ENCODE measurements at places on chromosomes 7 and 10.
A peak's percentile ranks its signal among the peaks of the same experiment; 100 is the strongest.

GRCh38 chr7:94388540-94388939 is 6.2 kb upstream of the COL1A2 start:
- DNase-seq, result no peak

- DNase-seq, result no peak
Observed at GRCh38 chr7:128792471-128793180, 858 bp downstream of the CCDC136 start.

- DNase-seq, result no peak
Observed at GRCh38 chr7:54529568-54529967, 12.6 kb upstream of the VSTM2A start.

- DNase-seq, result no peak
Observed at GRCh38 chr7:44897309-44897708, 12.0 kb upstream of the PURB start.

- no peak for DNase-seq
Observed at GRCh38 chr10:42943025-42943818, 133.6 kb upstream of the RET start.

DNA sequence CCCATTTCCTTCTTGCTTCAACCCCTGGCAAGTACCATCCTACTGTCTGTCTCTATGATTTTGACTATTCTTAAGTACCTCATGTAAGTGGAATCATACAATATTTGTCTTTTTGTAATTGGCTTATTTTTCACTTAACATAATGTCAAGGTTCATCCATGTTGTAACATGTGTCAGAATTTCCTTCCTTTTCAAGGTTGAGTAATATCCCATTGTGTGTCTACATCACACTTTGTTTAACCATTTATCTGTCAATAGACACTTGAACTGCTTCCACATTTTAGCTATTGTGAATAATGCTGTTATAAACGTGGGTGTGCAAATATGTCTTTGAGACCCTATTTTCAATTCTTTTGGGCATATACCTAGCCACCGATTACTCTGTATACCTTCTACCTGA is 14.0 kb upstream of the CDK14 start:
- DNase-seq, result no peak

- DNase-seq, result no peak
Observed at GRCh38 chr7:158275711-158276413, 311.8 kb downstream of the PTPRN2 start.

DNA sequence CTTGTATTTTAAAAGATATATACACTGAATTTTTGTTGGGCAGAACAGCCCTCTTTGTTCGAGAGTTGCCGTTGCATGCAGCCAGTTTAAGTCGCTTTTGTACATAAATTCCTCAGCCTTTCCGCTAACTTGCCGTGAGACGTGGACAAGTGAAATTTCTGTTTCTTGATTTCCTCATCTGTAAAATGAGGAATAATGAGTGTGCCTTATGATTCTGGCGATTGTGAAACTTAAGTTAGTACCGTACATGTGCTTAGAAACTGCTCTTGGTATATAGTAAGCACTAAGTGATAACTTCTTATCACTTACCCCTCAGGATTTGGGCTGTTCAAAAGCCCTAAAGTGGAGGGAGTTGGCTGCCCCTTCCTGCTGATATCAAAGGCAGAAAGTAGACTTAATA is 1.4 kb downstream of the CCNJ start:
- DNase-seq, result no peak

- DNase-seq, result no peak
Observed at GRCh38 chr10:92965314-92965713, 95.3 kb upstream of the CYP26C1 start.

- no peak for DNase-seq
Observed at GRCh38 chr7:140297192-140297591, 101.1 kb downstream of the SLC37A3 start.

DNA sequence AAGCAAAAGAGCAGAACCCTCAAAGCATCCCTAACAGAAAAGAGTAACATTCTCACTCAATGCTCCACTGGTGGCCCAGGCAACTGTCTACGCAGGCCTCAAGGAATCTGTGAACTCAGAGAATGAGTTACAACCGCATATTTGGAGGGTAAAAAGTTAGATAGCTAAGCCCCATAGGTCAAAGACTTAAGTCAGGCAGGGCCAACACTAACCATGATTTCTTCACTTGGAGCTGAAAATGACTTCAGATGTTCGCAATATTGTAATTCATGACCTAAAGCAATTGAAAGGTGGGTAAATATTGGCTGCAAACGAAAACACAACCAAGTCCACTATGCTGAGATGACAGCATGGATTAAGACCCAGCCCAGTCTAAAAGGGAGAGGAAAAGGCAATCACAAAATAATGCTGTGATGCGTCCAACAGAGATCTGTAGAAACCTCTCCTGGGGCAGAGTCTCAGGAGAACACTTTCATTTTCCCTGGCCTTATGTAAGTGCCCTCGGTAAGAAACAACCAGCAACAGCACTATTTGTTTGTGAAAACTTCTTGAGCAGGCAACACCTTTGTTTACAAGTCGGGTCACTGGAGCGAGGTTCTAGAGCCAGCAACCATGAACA is 176.5 kb downstream of the TNS3 start:
- DNase-seq, result no peak

- DNase-seq, result no peak
Observed at GRCh38 chr10:78196964-78197363, 163.3 kb downstream of the RPS24 start.

GRCh38 chr7:24411226-24411625 is 127.2 kb downstream of the NPY start:
- no peak for DNase-seq

DNA sequence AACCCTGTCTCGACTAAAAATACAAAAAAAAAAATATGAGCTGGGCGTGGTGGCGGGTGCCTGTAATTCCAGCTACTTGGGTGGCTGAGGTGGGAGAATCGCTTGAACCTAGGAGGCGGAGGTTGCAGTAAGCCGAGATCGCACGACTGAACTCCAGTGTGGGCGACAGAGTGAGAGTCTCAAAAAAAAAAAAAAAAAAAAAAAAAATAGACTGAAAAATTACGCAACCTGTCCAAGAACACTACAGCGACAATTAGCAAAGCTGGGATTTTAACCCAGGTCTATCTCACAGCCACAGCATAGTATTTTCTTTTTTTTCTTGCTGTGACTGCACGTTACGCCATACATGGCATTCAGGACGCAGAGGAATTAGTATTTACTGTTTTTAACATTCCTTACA is 1.1 kb upstream of the RABGEF1 start:
- no peak for DNase-seq

- DNase-seq, result peak; percentile 49
Observed at GRCh38 chr10:91389636-91390512, 20.3 kb upstream of the HECTD2 start.

- DNase-seq, result no peak
Observed at GRCh38 chr10:95693071-95693667, 558 bp downstream of the TCTN3 start.

- DNase-seq, result no peak
Observed at GRCh38 chr7:2734751-2735571, 47.0 kb downstream of the AMZ1 start.

- DNase-seq, result no peak
Observed at GRCh38 chr10:58714409-58714808, 201.7 kb downstream of the BICC1 start.

DNA sequence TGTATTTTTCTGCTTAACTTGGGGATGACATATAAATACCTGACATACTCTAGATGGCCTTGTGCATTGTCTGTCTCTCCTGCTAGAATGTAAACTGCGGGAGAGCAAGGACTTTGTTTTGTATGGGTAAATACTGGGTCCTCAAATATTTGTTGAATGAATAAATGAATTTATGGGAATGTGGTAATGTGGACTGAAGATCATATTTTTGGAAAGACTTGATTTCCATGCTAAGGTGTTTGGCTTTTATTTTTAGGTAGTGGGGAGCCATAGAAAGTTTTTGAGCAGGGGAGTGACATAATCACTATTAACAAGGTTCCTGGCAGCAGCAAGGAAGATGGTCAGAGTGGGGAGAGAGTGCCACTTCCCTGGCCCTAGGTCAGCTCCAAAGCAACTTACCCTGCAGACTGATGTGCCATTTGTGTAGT is 27.0 kb downstream of the UBTD1 start:
- no peak for DNase-seq

DNA sequence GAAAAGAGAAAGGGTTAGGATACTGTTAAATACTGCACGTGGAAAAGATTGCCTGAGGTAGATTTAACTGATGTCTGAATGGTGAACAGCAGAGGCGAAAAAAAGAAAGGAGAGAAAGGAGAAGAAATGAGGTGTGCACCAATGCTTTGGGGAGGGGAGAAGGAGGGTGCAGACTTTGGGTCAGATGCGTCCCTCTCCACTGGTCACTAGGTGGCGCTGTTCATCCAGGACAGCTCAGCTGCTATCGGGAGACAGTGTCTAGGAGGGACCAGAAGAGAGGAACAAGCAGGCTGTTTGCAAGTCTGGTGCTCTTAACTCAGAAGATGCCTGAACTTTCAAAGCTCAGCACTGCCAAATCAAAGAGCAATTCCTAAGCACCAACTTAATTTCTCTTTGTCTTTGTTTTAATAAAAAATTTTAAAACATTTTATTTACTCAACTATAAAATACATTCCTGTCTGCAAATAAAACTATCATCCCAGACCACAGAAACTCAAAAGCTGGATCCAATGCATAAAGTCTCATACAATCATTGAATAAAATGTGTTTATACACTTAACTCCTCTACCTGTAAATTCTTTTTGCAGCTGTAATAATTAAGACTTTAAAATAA is 83.9 kb upstream of the PDLIM1 start:
- peak; percentile 83 for DNase-seq

GRCh38 chr10:70192326-70192968 is 22.1 kb upstream of the SAR1A start:
- no peak for DNase-seq

- DNase-seq, result no peak
Observed at GRCh38 chr10:35349389-35349915, 13.1 kb downstream of the CCNY start.

DNA sequence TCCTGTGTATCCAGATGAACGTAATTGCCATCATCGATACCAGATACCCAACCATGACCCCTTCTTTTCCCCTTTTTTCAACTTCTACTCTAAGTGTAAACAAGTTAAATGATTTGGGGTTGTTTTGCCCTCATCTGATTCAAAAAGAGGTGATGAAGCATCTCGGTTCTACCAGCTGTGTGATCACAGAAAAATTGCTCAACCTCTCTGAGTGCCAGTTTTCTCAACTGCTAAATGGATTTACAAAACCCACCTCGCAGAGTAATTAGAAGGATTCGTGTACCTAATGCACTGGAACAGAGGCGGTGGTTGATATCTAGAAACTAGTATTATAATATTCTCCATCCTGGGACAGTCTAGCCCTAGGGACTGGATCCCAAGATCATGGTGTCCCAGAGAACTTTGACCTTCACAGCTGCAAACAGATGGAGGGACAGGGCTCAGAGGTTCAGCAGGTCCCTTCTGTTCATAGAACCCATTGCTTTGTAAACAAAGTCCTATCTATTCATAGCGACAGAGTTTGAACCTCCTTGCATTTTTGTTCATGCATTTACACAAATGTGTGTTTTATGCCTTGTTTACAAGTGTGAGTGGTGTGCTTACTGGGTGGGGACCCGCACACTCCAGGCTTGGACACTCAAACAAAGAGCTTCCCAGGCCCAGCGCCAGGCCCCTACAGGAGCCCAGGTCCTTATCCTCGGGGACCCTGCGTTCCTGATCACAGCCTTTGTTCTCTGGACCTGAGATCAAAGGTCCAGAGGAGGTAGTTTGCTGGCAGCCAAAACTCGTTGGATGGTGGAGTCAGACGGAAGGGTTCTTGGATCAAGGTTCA is 46.4 kb downstream of the CALML3 start:
- DNase-seq, result no peak

- DNase-seq, result no peak
Observed at GRCh38 chr7:24905996-24906770, 73.8 kb downstream of the OSBPL3 start.

GRCh38 chr7:18583305-18583704 is 87.8 kb downstream of the HDAC9 start:
- DNase-seq, result no peak

DNA sequence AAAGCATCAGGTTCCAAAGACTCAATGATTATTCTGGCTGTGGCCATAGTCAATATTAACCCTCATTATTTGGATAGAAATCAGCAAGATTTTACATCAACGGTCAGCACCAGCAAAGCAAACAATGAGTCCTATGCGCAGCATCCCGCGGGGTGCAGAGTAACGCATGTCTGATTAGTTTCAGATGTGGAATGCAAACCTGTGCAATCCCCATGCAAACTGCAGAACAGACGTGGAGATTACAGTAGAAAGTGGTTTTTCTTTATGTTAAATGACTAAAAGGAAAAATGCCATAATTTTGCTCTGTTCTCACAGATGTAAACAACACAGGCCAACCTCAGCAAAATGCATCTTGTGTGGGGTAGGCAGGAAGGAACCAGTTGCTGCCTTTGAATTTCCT is 258.1 kb upstream of the GRB10 start:
- DNase-seq, result no peak
